ENCODE measurements at places on chromosomes 6 and 20. TPM values are rescaled to one million over a fixed set of nuclear protein-coding genes. Genes with fewer than 3 reads are reported as not detected.

DNA sequence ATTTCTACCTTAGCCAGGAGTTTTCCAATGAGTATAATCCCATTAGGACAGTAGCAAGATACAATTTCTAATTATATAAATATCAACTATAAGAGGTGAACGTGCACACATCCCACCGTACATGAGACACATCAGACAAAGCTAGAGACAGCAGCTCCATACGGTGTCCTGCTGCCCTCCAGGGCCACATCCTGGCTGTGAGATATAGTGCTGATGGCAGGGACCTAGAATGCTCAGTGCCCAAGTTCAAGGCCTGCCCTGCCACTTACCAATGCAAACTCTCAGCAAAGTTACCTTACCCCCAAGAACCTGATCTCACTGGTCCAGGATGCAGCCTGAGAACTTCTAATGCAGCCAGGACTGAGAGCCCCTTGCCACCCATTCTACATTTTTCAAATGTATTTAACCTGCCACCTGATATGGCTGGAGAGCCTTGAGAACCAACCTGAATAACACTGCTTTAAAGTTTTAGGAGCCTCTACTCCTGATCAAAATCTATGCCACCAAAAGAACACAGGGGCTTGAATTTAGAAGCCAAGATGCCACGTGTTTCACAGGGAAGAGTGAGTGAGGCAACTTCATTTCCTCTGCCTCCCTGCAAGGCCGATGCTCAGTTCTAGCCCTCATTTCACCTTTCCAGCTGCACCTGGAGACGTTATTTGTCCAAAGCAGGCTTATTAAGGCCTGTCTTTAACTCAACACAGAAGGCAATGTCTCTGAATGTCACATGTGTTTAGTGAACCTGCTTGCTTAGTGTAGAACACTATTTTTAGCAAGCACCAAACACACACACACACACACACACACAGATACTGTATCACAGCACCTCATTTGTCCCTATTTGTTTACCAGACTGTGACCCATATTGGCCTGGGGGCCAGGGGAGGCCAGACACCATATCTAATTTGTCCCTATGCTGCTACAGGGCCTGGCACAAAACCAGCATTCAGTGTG is 6.1 kb downstream of the NFATC2 start:
- no peak for DNase-seq

DNA sequence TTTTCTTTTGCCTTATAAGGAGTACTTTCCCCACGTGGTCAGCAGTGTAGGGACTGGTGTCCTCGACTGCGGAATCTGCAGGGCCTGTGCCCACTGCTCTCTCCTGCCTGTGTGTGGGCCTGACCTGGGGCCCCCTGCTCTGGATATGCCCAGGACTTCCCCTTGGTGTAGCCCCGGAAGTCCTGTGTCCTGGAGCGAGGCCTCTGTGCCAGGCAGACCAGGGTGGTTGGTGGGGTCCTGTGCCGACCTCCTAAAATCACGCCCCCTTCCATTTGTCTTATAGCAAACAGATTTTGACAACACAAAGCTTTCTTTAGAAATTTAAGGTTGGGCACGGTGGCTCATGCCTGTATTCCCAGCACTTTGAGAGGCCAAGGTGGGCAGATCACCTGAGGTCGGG is 64.2 kb downstream of the DLL1 start:
- DNase-seq: no peak

DNA sequence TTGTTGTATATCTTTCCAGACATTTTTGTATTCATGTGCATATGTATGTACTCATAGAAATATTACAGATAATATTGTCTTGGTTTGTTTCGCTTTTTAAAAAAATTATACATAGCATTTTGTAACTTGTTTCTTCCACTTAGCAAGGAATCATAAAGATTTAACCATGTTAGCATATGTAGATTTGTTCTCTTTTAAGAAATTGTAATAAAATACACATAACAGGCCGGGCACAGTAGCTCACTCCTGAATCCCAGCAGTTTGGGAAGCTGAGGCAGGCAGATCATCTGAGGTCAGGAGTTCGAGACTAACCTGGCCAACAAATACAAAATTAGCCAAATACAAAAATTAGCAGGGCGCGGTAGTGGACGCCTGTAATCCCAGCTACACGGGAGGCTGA is 44.4 kb upstream of the CSE1L start:
- DNase-seq: no peak

GRCh38 chr6:7214468-7214867 is 98.5 kb downstream of the SSR1 start:
- DNase-seq: no peak

DNA sequence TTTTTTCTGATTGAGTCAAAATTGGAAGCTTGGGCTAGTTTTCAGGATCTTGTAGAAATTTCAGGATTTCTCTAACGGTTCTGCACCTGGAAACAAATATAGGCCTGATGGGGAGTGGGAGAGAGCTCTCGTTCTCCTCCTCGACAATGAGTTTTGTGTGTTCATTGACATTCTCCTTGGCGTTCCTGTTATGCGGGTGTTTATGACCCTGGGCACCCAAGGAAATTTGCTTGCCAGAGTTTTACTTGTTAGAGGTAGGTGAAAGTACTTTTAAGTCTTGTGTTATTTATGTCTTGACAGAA is 2.2 kb downstream of the ASXL1 start:
- no peak for DNase-seq

DNA sequence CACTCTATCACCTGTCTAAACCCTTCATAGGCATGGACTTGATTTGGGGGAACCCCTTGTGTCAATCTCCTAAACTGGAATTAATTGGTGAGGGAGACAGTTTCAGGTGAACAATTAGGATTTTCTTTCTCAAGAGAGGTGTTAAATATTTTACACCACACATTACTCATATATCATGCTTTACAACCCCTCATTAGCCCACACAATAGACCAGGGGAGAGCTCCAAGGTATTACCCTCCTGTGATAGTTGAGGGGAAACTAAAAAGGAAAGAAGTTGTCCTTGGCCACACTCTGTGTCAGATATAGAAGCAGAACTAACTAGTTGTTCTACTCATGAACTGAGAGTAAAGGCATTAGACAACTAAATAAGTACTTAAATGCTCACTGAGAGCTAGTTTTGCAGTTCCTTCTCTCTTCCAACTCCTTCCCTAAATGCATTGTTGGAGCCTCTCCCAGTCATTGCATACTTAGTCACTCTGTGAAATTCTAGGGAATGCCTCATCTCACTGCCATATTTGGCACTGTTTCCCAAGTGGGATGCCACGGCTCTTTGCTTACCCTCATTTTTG is 183.7 kb upstream of the CEP162 start:
- no peak for DNase-seq

DNA sequence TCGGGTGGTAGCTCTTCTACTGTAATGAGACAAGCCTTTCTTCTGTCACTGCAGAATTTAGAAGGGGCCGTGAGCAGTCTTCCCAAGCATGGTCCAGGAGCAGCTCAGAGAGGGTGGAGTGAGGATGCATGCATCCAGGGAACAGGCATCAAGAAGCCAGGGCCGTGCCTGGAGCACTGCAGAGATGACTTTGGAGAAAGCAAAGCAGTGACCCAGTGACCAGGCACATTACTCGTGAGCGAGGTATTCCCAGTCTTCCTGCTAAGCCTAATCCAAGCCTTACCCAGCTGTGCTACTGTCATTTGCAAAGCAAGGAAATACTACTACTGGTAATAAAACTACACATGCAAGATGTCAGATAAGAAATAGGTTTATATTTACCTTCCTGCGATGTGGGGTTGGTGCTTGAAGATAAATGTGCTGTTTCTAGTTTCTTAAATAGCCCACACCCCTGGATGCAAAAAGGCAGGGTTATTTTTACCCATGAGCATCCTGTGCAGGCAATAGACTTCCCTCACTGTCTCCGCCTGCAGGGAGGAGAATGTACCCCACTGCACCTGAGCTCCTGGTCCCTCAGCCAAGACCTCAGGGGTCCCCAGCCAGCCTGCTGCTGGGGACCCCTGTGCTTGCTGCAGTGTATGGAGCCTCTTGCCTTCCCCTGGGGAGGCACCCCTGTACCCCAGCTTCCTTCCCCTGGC is 62.9 kb downstream of the SSR1 start:
- no peak for DNase-seq

DNA sequence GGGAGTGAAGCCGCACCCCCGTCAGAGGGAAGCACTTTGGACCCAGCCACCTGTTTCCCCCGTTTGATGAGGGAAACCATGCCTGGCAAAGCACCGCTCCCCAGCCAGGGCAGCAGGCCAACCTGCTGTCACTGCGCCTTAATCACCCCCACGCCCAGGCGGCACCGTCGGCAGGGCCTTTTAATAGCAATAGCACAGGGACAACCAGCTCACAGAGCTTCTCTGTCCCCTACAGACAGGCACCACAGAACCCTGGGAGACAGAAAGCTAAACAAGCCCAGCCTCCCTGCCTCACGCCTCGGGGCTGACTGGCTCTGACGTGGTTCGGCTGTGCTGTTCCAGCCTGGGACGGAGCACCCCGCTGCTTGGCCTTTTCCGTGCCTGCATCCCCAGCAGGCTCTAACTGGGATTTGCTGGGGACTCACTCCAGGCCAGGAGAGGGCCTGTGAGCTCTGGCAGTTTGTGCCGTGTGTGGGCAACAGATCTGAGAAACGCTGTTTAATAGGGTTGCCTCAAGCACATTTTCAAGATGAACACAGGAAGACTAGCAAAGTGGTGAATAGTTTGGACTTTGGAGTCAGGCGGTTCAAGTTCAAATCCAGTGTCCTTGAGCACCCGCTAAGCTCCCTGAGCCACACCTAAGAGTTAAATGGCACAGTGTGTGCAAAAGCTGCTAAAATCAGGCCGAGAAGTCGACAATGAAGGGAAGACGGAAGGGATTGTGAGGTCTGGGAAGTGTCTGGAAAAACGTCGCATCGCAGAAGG is 223.8 kb downstream of the NRN1 start:
- DNase-seq: no peak

GRCh38 chr20:38139156-38139912 is 25.7 kb downstream of the TGM2 start:
- DNase-seq: no peak

DNA sequence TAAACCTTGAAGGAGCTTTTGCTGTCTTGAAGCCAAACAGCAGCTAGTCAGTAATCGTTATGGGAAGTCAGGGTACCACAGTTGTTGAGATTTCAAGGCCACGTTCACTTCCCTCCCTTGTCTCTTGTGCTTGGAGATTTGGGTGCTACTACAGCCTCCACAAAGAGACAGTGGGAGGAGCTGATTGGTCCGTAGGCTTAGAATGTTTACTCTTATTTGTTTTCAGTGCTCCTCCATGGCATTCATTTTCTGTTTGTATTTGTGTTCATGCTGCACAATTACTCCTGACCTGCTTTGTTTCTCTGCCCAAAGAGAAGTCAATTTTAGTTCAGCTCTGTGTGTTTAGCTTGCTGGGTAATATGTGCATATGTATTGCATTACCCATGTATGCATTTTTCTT is 147.7 kb downstream of the PRL start:
- no peak for DNase-seq

- no peak for DNase-seq
These were observed 34.0 kb downstream of the AFDN start for GRCh38 chr6:167860550-167861226.

DNA sequence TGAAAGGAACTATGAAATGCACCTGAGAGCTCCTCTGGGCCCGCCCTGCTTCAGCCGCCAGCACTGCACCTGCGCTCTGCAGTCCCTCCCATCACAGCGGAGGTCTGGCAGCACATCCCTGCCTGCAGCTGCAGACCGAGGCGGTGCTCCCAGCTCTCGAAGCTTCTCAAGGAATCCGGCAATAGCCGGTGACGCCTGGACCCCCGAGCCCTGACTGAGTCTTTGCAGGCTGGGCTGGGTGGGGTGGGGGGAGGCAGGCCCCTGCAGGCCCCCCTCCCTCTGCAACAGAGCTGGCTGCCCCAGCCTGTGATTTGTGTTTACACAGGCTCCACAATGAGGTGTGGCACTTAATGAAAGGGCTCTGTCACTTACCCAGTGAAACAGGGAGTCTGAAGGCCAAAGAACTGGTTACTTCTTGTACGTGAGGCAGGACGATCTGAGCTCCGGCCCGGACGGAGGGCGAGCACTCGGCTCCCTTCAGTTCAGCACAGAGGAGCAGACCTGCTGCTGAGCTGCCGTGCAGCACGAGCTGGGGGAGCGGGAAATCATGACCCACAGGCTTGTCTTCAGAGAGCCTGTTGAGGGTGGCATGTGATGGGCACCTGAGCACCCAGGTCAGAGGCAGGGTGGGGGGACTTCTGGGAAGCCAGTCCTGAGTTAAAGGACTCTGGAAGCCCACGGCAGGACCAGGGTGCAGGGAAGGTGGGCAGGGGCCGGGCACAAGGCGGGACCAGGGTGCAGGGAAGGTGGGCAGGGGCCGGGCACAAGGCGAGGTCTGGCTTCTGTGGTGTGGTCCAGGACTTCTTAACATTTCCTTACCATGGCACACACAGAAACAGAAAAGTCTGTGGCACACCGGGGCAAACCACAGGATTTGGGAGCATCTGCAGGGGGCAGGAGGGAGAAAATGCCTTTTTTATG is 192.3 kb upstream of the THBS2 start:
- no peak for DNase-seq

The CST1 gene
- polyA plus RNA-seq: not detected

The CTSZ gene
- 112 TPM for polyA plus RNA-seq

The TCF15 gene
- polyA plus RNA-seq: 3.0 TPM

The GTSF1L gene
- polyA plus RNA-seq: not detected

The UBE2C gene
- 104 TPM for polyA plus RNA-seq

The VNN1 gene
- polyA plus RNA-seq: 0.34 TPM

The VWA7 gene
- polyA plus RNA-seq: 3.7 TPM

The RIPK1 gene
- 19.6 TPM for polyA plus RNA-seq

The KCNQ2 gene
- polyA plus RNA-seq: 11.4 TPM

The PPARD gene
- 25.7 TPM for polyA plus RNA-seq

The SIRPB1 gene
- 0.61 TPM for polyA plus RNA-seq

The MUC21 gene
- polyA plus RNA-seq: not detected

Measured in right lung (tissue), 10 donors.